Stimulated activated CD8-positive, alpha-beta memory T cell treated with anti-CD3 and anti-CD28 coated beads, Interleukin-15, amount 100 ng/mL, for 4 hours (primary cell): ENCODE measurements at places on chromosomes 1 and 21.

DNA sequence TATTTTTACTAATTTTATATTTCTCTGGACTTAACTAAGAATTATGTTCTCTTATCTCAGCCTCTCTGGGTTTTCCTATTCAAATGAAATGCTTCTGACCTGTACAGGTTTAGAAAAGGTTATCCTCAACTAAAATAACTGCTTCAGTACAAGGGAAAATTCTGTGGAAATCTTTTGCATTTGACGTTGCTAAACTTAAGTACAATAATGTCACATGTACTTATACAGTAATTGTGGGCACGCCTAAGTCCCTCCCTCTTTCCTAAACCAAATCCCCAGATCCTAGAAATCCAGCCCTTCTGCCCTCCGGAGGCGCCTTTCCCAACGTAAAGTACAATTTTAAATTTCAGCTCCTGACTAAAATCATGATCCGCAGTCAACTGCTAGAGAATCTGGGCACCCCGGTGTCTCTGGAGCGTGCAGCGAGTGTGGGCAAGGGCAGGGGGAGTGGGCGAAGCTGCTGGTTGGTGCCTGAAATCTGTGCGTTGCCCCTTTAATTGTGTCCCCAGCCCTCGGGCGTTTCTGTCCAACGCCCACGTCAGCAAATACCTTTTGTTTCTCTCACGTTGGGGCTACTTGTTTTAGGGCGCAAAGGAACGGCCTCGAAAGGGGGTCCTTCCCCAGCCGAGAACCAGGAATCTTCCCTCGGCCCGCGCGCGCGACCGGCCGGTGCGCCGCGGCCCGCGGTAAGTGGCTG, at the start of gene ZBTB8A:
ZBTB8A (plus strand) TSS at position 541 of the 697 bp plus-strand sequence. CDS start 53,505 bp downstream, outside the sequence.
- no peak for DNase-seq

GRCh38 chr1:172938681-172939080, 112.1 kb downstream of the TNFSF18 start:
- no peak for DNase-seq

DNA sequence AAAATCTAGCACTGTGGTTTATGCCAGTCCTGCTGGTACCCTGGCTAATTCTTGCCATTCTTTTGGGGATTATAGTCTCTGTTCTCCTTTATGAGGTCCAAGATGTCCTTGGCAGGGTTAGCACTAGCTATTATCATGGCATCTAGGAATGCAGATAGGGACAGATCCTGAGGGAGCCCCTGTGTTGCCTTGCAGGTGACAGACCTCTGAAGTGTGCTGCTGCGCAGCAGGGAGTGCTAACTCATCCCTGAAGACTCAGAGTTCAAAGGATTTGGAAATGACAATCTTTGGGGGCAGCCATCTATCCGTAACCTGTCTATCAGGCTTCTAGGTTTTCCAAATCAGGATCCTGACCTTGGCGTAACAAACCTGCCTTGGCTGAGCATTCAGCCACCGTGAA, 16.3 kb downstream of the ZFYVE9 start:
- no peak for DNase-seq

GRCh38 chr1:245678860-245679411, 524.2 kb downstream of the KIF26B start:
- DNase-seq = no peak

- no peak for DNase-seq
Observed at GRCh38 chr1:9066945-9067807, 2.3 kb downstream of the SLC2A5 start.

DNA sequence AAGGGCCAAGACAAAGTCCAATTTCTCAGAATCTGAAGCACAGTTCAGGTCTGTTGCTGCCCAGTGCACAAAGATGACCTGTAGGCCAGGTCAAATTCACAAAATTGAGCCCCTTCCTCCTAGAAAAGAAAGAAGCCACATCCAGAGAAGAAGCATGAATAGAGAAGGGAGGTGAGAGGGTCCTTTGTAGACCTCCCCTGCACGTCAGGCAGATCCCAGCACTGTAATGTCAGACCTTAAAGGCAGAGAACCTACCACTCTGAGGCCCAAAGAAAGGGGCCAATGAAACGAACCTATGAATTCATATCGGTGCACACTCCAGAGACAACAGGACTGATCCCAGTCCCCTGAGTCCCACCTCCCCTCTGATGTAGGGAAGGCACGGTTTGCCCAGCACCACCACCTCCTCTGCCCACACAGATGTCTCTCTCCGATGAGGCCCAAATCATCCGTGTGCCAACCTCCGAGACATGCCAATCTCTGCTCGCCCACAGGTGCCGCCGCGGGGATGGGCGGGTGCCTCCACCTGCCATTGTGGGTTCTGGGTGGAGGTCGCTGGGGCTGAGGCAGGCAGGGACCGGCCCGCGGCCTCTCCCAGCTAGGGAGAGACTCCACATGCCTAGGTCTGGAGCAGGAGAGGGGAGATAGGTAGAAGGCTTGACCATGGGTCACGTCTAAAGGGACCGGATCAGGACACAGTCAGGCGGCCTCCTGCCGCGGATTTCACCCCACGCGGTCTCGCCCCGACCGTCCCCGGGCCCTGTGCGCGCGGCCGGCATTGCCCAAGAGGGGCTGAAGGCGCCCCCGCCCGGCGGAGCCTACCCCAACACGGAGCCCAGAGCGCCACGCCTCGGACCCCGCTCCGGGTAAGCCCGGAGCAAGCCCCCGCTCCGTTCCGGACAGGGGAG, 42.1 kb downstream of the RRAGC start:
- DNase-seq = no peak

- DNase-seq = no peak
Observed at GRCh38 chr1:8127171-8127641, 101.1 kb upstream of the ERRFI1 start.

- no peak for DNase-seq
Observed at GRCh38 chr21:43639470-43640353, 19.6 kb downstream of the HSF2BP start.

- DNase-seq = no peak
Observed at GRCh38 chr1:72119491-72119890, 162.8 kb downstream of the NEGR1 start.
